ENCODE measurements at places on chromosomes 11 and 22.

- no peak for DNase-seq
These were observed 137.8 kb upstream of the BDNF start for GRCh38 chr11:27837895-27838563.

DNA sequence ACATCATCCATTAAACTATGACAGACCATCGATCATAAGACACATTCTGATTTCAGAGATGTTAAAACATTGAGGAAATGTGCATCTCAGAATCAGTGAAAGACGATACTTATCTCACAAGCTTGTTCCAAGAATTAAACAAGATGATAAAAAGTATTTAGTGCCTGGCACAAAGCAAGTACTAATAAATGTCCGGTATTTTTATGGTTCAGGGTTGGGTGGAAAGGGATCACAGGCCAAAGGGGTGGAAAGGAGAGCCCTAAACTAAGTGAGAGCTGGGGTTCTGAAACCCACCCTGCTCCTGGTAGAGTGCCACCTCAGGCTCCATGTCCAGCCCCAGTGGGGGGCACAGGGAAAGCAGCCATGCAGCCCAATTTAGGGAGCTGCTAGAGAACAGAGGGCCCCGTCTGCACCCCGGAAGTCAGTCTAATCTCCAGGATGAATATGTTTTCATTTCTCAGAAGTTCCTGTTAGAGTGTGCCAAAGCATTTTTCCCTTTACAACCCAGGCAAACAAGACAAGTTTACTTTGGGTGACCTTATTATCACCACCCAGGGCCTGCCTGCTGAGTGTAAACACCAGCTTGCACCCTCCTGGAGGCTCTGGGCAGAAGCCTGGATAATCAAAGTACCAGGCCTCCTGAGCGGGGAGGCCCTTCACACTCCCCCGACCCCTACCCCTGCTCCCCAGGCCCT, 3.8 kb upstream of the CREB3L1 start:
- no peak for DNase-seq

- DNase-seq = no peak
These were observed 387.5 kb downstream of the TBC1D22A start for GRCh38 chr22:47149976-47150375.

GRCh38 chr11:47980088-47980906, at the start of gene PTPRJ:
TSS of gene PTPRJ (plus strand) at chr11:47980559. CDS start at chr11:47980913, 354 bp downstream.
- peak; percentile 60 for DNase-seq

GRCh38 chr11:105673089-105673488, 63.2 kb downstream of the GRIA4 start:
- DNase-seq = no peak

DNA sequence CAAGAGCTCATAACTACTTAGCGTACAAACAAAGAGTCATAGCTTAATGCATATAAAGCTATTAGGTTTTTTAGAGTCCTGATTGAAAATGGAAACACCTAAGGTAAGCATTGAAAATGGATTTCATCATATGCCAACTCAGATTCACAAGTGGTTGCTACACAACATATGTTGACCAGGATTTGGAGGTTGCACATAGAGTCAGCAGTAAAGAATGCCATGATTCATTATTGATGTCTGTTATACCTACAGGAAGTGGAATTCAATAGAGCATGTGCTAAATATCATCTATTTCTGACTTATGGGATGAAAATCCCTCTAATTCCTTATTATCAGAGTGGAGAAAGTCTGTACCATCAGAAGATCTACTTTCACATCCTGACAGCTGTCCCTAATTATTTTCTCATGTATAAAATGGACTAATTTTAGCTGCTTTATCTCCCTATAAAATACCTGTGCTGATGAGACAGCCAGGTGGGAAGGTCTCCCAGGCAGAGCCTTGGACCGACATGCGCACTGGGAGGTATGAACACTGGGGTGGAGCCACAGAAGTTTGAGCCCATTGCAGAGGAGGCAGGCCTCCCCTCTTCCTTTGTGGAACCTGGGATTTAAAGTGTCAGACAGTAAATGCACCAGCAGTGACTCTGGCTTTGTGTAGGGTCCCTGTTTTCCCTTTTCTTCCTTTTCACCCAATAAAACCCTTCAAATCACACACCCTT, 204.2 kb downstream of the AASDHPPT start:
- DNase-seq = no peak

- no peak for DNase-seq
These were observed 1282.1 kb downstream of the TBC1D22A start for GRCh38 chr22:48044487-48045060.
